Activated CD4-positive, alpha-beta T cell treated with anti-CD3 and anti-CD28 coated beads, Interleukin-2, amount 10 ng/mL, durations not matched to agents 24 days and 14 days (primary cell): ENCODE measurements at places on chromosomes 3 and 15.

GRCh38 chr3:35383719-35384555 is 255.4 kb upstream of the ARPP21 start:
- DNase-seq = no peak

DNA sequence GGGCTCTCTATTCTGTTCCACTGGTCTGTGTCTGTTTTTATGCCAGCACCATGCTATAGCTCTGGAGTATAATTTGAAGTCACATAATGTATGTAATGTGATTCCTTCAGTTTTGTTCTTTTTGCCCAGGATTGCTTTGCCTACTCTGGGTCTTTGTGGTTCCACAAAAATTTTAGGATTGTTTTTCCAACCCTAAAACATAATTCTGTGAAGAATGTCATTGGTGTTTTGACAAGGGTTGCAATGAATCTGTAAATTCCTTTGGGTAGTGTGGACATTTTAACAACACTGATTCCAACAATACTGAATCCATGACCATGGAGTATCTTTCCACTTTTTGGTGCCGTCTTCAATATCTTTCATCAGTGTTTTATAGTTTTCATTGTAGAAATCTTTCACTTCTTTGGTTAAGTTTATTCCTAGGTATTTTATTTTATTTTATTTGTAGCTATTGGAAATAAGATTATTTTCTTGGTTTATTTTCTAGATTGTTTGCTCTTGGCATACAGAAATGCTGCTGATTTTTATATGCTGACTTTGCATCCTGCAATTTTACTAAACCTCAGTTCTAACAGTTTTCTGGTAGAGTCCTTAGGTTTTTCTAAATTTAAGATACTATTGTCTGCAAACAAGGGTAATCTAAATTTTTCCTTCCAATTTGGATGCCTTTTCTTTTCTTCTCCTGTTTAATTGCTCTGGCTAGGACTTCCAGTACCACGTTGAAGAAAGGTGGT is 29.7 kb downstream of the TJP1 start:
- DNase-seq = no peak

DNA sequence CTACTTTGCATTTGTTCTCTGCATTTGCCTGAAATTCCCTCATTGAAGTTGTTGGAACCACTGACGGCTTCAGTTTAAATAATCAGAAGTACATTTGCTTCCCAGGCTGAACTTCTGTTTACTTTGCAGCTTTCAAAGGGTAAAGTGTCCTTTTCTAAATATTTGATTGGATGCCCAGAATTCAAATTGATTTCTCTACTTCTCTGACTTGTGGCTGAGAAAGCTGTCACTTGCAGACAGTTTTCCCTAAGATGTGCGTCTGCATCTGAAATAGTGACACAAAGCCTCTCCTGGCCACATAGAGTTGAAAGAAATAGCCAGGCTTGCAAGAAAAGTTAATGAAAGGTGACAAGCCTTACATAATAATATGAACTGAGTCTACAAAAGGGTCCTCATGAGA is 299.6 kb downstream of the THSD4 start:
- peak; percentile 17 for DNase-seq

- DNase-seq = peak; percentile 85
These were observed 16.6 kb upstream of the EXOG start for GRCh38 chr3:38479431-38480092.

GRCh38 chr15:31465083-31465955 is 138.7 kb downstream of the KLF13 start:
- no peak for DNase-seq

DNA sequence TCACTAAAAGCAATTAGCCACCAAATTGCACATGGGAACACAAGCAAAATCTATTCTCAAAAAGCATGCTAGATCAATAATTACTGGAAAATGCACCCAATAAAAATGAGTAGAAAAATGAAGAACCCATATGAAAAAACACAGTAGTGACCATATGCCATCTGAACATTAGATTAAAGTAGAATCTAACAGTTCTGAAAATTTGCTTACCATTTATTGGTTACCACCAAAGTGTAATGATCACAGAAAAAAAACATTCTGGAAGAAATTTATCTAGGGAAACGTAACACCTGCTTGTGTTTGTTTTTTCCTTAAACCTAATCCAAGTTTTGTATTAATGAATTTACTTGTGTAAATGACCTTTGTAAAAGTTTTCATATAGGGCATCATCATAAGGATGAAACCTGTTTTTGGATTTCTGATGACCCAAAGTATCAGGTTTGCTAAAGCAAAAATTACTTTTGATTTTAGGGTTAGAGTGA is 37.6 kb upstream of the AADAC start:
- DNase-seq = no peak

DNA sequence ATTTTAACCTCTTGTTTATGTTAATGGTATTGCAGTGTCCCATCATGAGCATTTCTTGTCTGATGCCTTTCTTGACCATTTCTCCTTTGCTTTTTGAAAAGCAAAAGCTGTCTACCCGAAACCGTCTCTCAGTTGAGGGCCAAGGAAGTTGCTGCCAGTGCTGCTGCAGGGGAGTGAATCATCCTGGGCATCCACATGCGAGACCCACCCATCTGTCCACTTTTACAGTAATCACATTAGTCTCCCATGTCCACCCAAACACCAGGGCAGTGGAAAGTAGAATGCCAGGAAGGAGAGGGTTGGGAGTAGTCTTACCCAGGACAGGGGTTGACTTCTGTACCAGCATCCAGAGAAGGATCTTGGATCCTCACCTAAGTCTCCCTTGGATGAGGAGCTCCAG is 48.6 kb upstream of the TEX264 start:
- DNase-seq = no peak
